Stimulated activated naive CD4-positive, alpha-beta T cell (primary cell): ENCODE measurements at places on chromosomes 4 and X.
A peak's percentile ranks its signal among the peaks of the same experiment; 100 is the strongest.

DNA sequence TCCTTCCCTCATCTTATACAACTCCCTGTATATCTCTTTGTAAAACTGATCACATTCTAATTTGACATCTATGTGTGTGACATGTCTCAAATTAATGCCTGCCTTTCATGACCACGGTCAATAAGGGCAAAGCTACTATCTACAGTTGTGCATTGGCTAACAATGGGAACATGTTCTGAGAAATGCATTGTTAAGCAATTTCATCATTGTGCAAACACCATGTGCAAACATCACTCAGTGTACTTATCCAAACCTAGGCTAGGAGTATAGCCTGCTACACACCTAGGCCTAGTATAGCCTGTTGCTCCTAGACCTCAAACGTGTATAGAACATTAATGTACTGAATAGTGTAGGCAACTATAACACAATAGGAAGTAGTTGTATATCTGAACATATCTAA lies 95.0 kb downstream of the BANK1 start:
- no peak for DNase-seq

DNA sequence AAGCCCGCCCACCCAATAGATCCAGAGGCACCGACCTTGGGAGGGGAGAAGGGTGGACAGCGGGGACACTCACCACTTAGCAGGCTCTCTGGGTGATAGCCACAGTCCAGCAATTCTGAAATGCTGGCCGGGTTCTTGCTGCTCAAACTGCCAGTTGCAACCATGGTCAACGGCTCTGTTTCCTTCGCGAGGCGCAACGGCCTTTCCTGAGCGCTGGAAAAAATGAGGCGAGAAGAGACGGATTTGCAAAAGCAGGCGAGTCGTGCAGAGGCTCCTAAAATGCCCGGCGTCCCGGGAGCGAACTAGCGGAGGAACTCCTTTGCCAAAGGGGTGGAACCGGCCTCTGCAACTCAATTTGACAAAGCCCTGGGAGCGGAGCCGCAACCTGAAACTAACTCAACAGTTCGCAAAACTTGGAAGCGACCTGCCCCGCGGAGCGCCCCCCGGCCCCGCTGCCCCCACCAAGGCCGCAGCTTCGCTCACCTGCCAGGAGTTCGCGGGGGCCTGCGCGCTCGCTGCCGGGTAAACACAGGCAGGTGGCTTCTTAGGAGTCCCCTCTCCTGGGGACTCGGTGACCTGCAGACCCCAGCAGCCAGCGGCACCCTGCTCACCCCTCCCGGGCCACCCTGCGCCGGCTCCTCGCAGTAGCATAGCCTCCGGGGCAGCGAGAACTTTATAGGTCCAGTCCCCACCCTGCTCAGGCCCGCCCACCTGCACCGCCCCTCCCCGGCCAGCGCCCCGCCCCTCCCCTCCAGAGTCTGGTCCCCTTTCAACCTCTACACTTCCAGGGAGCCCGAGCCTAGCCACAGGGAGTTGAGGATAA lies at the start of gene DDIT4L:
DDIT4L (minus strand) TSS at position 649 of the 823 bp plus-strand sequence; CDS start at position 164, 485 bp downstream.
- no peak for DNase-seq

DNA sequence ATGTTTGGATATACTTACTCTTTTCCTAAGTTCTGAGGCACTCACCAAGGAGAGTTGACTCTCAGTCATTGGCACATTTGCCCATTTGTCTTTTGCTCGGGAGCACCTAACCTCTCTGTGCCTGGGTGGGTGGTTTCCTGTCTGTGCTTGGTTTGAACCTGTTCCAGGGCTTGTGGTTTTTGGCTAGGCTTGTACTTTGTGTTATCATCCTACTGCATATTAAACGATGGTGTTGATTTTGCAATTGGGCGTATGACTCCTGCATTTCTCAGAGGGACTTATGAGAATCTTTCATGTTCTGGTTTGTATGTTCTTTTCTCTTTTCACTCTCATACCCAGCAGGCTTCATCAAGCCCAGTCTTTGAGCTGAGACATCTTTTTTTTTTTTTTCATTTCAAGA lies 161.7 kb downstream of the BTC start:
- DNase-seq, result peak; percentile 36

GRCh38 chrX:65609237-65609636 lies 58.2 kb upstream of the MSN start:
- no peak for DNase-seq

DNA sequence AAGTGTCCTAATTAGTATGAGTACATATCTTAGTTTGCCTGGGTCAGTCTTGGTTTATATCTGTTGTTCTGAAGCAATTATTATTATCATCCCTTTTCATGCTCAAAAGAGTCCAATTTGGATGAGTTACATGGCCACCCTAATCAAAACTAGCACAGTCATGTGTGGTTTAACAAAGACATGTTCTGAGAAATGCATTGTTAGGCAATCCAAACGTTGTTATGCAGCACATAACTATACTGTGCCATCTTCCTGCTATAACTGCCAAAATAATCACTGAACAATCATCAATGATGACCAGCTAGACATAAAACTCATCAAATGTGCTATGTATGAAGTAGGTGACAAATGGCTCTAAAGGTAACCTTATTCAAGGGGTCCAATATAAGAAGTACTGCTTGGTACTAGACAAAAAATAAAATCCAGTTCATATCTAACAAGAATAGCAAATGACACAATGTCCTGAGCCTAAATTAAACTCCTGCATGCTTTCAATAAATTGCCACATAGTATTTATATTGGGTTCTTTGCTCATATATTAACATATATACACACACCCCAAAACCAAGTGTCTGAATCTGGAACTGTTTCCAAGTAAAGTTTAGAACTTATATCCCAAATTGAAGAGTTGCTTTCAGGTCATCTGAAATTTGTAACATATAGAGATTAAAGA lies 41.9 kb downstream of the CNOT6L start:
- DNase-seq, result no peak

- DNase-seq, result no peak
These were observed 136.6 kb downstream of the FBXW7 start for GRCh38 chr4:152399246-152399645.

DNA sequence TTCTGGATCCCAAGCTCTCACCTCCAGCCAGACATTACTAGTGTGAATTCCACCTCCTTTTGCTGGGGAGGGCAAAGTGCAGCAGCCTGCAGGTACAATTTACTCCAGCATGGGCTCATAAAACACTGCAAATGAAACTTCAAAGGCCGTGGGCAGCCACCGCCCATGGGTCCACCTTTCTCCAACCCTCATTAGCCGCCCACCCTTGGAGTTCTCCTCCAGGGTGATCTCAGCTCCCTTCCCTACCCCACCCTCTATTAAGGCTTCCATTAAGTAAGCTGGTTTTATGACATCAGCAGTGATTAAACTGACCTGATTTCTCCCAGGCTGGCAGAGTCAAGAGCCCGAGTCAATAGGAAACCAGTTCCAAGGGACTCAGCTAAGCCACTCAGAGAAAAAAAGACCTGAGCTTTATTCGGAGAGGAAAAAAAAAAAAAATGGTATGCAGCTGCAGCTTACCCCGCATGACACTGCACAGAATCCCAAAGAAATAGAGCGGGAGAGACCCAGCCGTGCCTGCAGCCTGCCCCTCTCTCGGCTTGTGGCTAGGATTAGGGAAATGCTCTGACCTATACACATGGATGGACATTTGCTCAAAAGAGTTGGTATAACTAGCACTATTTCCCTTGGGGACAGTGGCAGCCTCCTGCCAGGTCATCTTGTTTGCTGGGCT lies 319.6 kb downstream of the PTTG2 start:
- no peak for DNase-seq
